ENCODE measurements at places on chromosomes 13 and 19.

DNA sequence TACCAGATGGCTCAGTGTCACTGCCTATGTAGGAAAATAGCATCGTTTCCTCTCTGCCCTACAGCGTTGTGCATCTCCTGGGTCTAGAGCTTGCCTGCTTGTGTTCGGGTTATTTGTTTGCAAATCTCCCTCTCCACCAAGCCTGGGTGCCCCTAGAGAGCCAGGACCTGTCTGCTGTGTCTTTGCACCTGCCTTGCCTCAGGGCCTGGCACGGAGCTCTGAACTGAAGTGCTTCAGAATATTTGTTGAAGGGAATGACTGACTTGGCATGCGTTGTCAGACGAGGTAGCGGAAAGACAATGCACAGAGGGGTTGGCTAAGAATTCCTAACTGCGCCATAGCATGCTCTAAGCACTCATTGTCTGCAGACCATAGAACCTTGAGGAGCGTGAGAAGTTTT, 263.4 kb downstream of the FGF9 start:
- DNase-seq, result no peak

- DNase-seq, result no peak
Observed at GRCh38 chr13:44234566-44234965, 139.1 kb upstream of the SERP2 start.

- DNase-seq, result no peak
Observed at GRCh38 chr13:93976528-93976927, 503.0 kb downstream of the DCT start.

GRCh38 chr19:47419030-47419783, at the start of gene MEIS3:
TSS of gene MEIS3 (minus strand) at chr19:47419527. CDS start at chr19:47419081, 446 bp downstream.
- no peak for DNase-seq

DNA sequence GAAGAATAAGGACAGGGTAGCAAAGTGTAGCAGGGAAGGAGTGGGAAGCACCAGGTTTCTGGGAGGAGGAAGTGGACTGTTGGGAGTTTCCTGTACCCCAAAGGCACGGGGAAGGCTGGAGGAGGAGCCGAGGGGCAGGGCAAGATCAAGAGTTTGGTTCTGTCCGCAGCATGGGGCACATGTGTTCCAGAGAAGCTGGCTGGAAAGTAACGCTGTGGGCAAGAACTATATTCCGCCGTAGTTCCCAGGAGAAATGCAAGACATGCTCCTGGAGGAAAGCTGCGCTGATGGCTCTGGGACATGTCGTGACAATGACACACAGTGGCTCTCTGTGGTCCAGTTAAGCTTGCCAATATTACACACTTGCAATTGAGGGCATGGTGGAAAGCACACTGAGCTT, 51.7 kb upstream of the KPNA3 start:
- DNase-seq, result no peak

DNA sequence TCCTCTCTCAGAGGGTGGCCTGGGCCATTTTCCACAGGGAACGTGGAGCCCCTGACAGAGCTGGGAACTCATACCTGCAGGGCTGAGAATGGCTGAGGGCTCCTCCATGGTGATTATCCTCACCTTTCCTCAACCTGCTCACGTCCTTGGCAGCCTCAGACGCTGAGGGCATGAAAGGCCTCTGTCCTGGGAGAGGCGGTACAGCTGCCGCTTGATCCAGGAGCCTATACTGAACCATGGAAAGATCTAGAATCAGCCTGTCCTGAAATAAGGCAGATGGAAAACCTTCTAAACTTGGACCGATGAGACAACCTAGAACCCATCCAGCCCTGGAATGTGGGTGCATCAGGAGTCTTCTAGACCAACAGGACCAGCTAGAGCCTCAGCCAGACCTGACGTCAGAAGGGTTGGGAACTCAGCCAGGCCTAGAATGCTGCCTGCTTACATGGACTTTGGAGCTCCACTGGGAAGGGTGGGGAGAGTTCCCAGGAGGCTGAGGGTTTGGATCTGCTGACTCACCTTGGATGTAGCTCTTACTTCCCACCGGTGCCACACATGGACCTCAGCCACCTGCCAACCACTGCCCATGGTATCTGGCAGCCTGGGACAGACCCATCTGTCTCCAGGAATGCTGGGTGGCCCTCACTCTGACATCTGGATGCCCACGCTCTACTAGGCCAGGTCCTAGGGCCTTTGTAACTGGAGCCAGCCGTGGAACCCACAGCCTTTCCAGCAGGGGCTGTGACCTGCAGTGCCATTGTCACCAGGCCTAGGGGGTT, 7.5 kb downstream of the KCTD15 start:
- DNase-seq, result no peak

- DNase-seq, result no peak
Observed at GRCh38 chr13:64765636-64766035, 2464.5 kb downstream of the PCDH9 start.

DNA sequence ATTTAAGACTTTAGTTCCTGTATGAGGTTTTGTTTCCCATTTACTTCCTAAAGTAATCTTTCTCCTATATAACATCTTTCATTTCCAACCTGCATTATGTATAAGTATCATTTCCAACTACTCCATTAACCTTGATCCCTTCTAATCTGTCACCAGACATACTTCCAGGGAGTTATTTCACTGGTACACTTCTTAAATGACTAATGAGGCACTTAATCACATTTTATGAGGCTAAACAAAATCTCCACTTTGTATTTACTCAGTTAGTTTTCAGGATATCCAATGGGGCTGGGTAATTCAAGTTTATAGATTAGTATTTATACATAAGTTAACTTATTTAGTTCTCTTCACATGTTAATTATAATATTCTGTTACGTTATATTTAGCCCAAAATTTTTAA, 634.7 kb downstream of the PCDH17 start:
- no peak for DNase-seq

DNA sequence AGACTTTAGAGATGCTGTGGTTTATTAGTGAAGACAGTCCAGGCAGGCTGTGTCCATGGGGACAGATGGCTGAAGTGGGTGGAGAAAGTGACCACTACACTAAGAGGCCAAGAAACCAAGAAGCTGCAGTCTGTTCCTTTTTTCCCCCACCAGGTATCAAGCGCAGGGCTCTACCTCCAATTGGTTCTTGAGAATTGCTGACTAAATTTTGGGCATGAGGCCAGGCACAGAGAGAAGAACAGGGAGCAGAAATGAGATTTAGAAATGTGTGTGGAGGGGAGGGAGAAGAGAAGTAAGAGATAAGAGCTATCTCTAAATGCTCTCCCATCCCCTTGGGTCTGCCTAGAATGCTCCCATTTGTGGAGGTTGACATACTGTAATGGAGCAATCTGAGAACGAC, 12.3 kb upstream of the CYSLTR2 start:
- DNase-seq, result no peak

GRCh38 chr19:36527873-36528193, 238 bp downstream of the ZNF260 start:
- no peak for DNase-seq

DNA sequence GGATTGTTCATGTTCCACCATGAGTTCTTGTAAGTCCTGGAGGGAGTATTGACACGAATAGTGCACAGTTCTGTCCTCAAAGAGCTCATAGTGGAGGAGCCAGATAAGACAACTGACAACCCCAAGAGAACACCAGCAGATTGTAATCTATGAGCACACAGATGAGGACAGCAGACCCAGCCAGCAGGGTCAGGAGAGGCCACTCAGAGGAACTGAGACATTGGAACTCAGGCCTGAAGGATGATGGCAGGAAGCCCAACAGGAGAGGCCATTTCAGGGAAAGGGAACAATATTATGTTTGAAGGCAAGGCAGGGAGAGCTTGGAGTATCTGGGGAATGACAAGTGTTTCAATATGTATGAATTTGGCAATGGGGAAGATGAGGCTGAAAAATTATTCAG, 63.7 kb upstream of the IPO5 start:
- DNase-seq, result no peak

DNA sequence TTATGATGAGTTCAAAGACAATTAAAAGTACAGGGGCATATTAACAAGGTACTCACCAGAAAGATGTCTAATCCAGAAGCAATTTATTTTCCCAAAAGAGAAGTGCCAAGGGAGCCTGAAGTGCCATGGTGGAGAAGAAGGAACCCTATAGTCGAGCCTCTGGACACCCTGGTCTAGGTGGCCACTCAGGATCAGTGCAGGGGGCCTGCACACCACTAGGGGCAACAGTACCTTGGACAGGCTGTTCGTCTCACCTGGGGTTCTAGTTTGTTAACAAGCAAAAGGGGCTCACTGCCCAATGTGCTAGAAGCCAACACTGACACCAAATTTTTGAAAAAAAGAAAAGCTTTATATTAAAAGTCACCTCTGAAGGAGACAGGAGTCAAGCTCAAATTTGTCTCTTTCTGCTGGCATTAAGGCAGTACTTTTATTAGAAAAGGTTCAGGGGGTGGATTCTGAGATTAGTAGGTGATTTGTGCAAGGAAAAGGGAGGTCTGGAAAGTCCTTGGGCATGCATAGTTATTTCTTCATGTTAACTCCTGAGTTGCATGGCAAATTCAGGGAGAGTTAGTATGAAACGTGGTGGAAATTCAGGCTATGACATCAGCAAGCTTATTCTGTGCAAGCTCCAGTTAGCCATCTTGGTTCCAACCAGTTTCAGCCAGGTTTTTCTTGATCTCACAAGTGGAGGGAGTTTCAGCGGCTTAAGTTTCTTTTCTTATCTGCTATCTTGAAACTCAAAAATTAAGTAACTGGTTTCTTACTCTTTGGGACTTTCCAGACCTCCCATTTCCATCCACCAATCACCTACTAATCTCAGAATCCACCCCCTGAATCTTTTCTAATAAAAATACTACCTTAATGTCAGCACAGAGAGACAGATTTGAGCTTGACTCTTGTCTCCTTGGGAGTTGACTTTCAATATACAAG, 884 bp upstream of the CBY2 start:
- no peak for DNase-seq

- no peak for DNase-seq
Observed at GRCh38 chr19:41525989-41526388, 50.0 kb upstream of the CEACAM21 start.

DNA sequence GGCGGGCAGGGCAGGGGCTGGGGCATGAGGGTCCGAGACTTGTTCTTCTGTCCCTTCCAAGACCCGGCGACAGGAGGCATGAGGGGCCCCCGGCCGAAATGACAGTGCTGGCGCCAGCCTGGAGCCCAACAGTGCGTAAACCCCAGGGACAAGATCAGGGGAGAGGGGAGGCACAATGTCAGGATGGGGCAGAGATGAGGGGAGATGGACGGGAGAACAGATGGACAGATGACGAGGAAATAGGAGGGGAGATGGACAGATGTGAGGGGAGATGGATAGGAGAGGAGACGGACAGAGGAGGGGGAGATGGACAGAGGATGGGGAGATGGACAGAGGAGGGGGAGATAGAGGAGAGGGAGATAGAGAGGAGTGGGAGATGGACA, 518 bp downstream of the FLT3LG start:
- DNase-seq, result no peak

GRCh38 chr19:43306097-43306496, 36.8 kb upstream of the PSG9 start:
- no peak for DNase-seq

DNA sequence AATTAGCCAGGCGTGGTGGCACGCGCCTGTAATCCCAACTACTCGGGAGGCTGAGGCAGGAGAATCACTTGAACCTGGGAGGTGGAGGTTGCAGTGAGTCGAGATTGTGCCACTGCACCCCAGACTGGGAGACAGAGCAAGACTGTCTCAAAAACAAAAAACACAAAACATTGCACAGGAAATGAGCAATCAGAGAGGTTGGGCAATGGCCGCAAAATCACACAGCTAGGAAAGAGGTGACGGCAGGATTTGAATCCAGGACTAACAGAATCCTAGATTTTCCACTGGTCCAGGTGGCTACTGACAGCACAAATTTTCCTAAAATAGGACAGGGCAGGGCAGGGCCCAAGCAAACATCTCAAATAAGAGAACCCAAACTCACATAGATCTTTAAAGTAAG, 23.3 kb downstream of the PTPRS start:
- DNase-seq, result no peak

GRCh38 chr19:34359954-34360315, 5.1 kb upstream of the GPI start:
- DNase-seq, result no peak

GRCh38 chr19:35120492-35120891, 4.9 kb downstream of the FXYD3 start:
- no peak for DNase-seq

- no peak for DNase-seq
Observed at GRCh38 chr13:43071824-43072223, 48.4 kb downstream of the DNAJC15 start.

Data from effector CD8-positive, alpha-beta T cell (primary cell).